ENCODE measurements at places on chromosomes 12 and 14.

- no peak for DNase-seq
Observed at GRCh38 chr12:42742716-42743115, 153.2 kb upstream of the PRICKLE1 start.

DNA sequence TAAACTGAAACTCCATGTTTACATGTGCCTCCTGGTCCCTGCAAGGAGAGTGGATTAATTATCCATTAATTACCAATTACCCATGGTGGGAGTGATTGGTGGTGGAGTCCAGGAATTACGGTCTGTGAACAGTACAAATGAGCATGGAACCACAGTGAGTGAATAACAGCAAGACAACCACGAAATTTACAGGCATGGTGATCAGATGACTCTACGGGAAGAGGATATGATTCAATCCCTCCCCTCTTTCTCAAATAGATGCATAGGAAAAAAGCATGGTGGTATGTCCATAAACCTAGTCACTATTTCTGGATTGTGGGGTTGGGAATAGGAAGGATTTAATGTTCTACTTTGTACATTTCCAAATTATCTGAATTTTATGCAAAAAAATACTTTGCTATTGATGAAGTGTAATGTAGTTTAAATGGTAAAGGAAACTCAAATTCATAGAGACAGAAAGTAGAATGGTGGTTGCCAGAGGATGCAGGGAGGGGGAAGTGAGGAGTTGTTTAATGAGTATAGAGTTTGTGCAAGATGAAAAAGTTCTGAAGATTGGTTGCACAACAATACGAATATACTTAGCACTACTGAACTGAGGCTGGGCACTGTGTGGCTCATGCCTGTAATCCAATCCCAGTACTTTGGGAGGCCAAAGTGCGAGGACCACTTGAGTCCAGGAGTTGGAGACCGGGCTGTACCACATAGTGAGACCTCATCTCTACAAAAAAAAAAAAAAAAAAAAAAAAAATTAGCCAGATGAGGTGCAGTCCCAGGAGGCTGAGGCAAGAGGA lies 41.2 kb upstream of the C12orf75 start:
- no peak for DNase-seq

GRCh38 chr14:60294411-60295069 lies 45.5 kb downstream of the PPM1A start:
- no peak for DNase-seq

- peak; percentile 35 for DNase-seq
Observed at GRCh38 chr12:124545508-124546418, 21.6 kb downstream of the NCOR2 start.

DNA sequence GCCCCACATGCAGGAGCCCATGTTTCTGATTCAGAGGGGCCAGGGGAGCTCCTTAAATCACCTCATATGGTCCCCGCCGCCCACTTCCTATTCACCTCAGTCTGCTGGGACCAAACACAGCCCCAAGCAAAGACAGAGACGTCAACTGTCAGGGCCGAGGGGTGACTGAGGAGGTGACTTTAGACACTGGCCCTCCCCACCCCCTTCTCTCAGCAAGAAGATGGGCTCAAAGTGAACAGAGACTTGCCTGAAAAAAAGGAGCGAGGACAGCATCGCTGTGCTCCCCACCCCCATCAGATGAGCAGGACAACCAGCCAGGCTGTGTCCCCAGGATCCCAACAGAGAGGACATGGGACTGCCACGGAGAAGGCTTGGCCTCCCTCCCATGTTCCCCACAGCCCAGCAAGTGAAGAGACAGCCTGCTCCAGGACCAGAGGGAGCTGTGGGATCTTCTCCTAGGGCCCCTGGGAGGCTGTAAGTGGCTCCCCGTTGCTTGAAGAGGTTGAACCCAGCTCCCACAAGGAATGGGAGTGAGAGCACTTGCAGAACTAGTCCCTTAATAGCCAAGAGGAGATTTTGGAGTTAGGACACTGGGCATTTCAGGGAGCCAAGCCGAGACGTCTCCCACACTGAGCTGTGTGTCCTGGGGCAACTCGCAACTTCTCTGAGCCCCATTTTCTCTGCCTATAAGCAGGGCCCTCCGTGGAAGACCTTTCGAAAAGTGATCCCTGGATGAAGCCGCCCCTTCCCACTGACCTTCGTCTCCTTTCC lies 1.3 kb upstream of the KRT79 start:
- DNase-seq, result no peak

- no peak for DNase-seq
Observed at GRCh38 chr12:101501410-101501995, 26.4 kb downstream of the SPIC start.

DNA sequence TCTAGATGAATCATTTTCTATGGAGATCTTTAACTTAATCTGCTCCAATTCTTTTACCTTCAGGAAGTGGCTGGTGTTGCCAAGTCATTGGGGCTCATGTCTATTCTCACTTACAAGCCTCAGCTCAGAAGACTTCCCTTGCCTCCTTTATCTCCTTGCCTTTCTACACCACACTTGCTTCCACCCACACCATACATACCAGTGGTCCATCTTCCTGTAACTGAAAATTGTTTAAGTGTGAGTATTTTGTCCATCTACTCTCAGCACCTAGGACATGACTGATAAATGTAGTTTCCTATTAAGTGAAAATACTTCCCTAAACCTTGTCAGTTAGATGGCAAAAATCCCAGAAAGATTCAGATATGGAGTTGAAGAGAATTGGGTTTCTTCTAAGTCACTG lies 199.7 kb upstream of the CPNE8 start:
- no peak for DNase-seq

DNA sequence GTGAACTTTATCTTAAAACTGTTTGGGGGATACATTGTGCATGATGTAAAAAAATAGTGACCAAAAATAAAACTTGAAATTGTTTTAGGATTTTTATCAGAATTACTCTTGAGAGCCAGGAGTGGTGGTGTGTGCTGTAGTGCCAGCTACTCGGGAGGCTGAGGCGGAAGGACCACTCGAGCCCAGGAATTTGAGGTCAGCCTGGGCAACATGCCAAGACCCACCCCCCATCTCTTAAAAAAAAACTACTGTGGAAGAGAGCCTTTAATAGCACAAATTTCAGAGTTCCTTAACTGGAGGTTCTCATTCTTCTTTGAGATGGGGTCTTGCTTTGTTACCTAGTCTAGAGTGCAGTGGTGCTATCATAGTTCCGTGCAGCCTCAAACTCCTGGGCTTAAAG lies 21.5 kb downstream of the CPSF2 start:
- DNase-seq, result no peak

DNA sequence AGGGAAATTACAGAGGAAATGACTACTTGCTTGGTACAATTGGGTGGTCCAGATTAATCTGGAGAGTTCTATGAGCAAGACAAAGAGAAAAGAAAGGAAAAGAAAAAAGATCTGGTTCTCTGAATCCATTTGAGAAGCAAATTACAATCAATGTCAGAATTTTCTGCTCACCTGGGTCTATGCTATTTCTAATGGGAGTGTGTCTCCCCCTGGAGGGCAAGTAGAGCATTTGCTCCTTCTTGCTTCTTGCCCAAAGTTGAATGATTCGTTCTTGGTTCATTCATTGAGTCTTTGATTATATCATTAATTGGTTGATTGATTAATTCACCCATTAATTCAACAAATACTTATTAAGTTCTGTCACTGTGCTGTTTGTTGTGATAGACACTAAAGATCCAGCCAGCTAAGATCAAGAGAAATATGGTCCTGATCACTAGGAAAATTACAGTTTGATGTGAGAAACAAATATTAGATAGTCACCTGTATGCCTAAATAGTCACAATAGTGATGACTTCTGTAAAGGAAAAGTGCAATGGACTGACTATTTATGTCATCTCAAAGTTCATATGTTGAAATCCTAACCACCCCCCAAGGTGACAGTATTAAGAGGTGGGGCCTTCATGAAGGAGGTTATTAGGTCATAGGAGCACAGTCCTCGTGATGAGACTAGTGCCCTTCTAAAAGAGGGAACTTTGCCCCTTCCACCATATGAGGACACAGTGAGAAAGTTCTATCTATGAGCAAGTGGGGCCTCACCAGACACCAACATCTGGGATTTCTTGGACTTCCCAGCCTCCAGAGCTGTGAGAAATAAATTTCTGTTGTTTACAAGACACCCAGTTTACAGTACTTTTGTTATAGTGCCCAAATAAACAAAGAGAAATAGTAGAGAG lies 8.0 kb upstream of the ASB8 start:
- no peak for DNase-seq

Measured in stimulated activated CD4-positive, alpha-beta T cell treated with anti-CD3 and anti-CD28 coated beads, Interleukin-4, amount 100 ng/mL, for 1 hour (primary cell).